Stimulated activated CD4-positive, alpha-beta T cell treated with anti-CD3 and anti-CD28 coated beads, Interleukin-1b, Interleukin-23, amount 100 ng/mL, for 1 hour (primary cell): ENCODE measurements at places on chromosomes 1 and 21.

GRCh38 chr21:43645136-43645891 is 14.0 kb downstream of the HSF2BP start:
- DNase-seq, result no peak

DNA sequence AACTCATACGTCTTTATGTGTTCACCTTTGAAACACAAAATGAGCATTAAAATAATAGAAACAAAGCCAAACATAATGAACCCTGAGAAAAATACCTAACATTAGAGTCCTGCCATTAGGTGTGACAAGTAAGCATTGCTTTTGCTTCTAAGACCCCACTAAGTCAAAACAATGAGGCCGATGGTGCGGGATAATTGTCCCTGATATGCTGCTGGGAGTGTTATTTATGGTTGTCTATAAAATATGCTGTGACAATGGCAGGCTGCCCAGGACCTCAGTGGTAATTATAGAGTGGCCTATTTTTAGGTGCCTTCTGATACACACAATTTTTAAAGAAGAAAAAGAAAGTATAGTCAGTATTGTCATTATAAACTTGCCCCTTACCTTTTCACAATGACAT is 1423.1 kb downstream of the AMY1C start:
- DNase-seq, result no peak

GRCh38 chr1:180425952-180426351 is 76.4 kb downstream of the ACBD6 start:
- DNase-seq, result no peak

DNA sequence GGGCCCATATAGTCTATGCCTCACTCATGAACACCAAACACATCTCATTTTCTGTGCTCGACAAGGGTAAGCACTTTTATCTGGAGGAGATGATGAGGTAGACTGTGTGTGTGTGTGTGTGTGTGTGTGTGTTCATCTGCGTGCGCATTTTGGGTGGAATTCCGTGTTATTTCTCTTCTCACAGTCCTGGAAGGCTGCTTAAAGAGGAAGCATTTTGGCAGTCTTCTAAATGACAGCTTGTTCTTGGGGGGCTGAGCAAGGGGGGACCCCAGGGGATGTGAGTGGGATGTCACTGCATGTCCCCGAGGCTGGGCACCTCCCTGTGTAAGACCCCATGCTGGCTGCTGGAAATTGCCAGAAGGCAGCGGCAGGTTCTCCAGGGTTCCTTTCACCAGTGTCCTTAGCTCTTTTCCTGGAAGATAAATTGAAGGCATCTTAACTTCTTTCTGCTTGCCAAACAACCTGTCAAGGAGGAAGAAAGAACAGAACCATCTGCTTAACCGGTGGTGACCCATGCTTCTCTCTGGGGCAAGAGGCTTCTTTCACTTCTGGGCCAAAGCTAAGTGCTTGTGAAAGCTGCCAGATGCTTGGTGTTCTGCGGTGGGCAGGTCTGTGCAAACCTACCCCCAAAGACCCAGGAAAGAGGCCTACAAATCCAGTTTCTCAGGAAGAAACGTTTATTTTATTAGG is 9.9 kb upstream of the RD3 start:
- DNase-seq, result no peak

GRCh38 chr1:97787231-97787630 is 133.6 kb downstream of the DPYD start:
- no peak for DNase-seq

- no peak for DNase-seq
These were observed 93.1 kb downstream of the FNBP1L start for GRCh38 chr1:93541045-93541444.

DNA sequence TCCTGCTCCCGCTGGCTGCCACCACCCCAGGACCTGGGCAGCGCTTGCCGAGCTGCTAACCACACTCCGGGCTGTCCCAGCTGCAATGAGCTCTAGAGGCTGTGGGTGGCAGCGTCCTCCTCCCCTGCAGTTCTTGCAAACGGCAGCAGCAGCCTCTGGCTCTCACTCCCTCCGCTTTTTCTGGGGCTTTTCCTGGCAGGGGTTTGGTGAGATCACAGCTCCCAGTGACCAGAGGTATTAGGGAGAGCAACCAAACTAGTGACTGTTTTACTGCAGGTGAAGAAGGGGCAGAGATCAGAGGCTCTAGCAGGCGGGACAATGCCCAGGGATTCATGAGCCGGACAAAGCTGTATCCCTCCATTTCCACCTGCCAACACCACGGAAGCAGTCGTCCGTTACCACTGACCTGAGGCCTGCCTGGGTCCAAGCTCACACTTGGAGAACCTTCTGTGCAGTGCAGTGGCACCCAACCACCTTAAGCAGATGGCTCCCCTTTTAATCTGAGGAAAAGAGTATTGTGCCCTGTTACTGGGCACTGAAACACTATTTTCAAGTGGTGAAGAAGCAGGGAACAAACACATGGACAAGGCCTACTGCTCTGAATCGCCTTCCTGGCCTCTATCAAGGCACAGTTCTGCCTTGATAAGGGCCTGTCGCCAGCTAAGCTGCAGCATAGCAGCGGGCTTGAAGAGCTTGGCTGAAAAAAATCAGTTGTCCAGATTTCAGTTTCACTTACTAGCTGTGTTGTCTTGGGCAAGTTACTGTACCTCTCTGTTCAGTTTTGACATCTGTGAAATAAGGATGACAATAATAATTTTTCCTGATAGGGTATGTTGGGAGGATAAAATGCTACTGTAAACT is at the start of gene F5:
Gene F5, minus strand, starts transcription at position 87 of the 861 bp plus-strand sequence. CDS start 95 bp downstream, outside the sequence.
- DNase-seq, result peak; percentile 54

DNA sequence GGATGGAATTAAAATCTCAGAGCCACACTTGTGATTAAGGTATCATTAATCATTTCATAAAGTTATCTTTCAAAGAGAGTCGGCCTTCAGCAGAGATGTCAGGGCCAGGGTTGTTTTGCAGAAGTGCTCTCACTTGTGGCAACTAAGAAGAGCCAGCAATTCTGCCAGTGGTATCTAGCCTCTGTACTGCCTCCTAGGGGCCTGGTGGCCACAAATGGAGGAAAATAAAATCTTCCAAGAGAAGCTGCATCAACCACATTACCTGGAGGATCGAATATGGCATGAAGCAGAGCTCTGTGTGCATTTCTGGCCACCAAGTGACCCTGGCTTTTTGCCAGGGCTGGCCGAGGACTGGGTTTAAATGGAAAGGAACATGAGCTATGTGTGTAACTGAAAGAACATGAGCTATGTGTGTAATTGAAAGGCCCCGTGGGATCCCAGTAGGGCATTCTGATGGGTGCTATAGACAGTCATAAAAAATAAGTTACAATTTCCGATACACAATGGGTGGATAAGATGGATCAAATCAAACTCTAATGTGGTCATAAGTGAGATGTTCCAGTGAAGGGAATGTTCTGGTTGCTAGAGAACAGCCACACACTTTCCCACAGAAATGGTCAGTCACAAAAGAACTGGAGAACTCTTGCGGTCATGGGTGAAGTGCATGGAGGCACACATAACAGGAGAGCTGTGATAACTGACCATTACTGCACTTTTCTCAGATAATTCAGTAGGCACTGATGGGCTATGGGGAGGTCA is 335.8 kb downstream of the CAMTA1 start:
- no peak for DNase-seq

DNA sequence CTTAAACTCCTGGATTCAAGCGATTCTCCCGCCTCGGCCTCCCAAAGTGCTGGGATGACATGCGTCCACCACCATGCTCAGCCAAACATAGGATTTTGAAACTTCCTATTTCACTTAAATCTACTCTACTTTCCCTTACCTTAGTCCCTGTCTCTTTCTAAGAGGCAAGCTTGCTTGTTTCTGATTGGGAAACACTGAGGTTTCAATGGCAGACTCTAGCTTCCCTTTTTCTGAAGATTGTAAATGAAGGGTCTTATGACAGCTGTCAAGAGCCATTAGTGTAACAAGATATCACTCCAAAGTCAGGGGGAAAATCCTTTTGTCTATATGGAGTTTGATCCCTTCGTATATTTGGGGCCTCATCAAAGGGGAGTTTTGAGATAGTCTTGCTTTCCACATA is 23.5 kb upstream of the LMO4 start:
- no peak for DNase-seq

DNA sequence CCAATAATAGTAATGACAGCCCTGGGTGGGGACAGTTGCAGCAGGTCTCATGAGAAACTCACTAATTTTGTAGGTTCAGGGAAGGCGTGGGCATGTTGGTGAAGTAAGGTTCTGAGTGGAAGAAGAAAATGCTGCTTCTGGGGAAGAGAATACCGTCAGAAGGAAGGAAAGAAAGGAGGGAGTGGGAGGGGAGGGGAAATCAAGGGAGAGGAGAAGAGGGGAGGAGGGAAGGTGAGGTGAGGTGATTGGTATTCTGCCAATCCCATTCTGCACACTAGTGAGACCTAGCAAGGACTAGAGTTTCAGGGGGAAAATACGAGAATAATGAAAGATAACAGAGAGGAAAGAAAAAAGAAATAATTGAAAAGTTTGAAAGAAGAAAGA is 32.4 kb upstream of the MGST3 start:
- no peak for DNase-seq

DNA sequence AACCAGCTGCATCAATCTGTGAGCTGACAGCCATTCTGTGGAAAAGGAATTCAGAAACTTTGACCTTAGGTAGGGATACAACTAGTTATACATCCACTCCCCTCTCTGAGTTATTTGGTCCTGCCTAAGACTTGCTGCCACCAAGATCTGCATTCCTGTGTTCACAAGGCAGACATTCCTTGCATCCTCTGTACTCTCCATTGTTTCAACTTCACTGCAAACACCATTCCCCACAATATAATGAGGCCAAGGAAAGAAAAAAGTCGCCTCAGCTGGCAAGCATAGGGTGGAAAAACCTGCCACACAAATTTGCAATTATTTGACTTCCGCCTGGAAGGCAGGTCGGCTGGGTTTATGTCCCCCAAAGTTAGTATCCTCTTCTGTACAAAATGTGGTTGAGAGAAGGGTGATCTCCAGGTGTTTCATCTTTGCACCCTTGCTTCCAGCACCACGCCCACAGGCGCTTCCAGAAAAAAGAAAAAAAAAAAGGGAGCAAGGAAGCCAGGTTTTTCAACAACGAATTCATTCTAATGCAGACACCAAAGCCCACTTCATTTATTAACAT is 676 bp upstream of the CTTNBP2NL start:
- no peak for DNase-seq

- no peak for DNase-seq
These were observed 14.1 kb downstream of the PDXK start for GRCh38 chr21:43733060-43733459.

DNA sequence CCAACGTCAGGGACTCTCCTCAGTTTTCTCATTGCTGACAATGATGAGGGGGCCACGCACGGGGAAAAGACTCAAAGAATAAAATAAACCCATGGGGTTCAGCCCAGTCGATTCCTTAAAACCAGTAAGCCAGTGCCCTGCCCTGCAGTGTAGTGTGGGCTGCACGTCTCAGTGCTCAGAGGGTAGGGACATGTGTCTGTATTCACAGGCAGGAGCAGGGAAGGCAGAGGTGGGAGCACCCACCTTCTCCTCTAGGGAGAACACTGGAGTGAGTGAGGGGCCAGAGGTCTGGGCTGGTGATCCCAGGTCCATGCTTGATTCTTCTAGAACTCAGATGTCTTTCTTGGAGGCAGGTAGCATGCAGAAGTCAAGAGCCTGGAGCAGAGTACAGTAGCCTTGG is 303.6 kb downstream of the MATN1 start:
- DNase-seq, result no peak

DNA sequence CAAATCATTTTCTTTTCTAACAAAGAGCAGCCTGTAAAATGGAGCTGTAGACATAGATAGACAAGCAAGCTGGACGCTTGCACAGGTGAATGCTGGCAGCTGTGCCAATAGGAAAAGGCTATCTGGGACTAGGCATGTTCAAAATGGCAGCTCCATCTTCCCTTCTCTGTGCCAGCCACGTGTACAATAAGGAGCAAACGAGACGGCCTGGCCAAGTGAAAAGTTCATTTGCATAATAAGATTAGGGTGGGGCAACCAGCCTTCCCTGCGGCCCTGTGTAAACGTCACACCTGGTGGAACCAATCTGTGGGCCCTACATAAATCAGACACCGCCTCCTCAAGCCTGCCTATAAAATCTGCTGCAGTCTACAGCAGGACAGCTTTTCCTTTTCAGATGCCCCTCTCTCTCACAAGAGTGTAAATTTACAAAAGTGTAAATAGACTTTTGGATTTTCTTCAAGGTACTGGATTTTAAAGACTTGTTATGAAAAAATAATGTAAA is 16.6 kb upstream of the EDEM3 start:
- no peak for DNase-seq

GRCh38 chr1:114318961-114319360 is 165.3 kb upstream of the SYT6 start:
- DNase-seq, result no peak

GRCh38 chr1:20147846-20148570 is 8.9 kb downstream of the PLA2G2F start:
- no peak for DNase-seq

DNA sequence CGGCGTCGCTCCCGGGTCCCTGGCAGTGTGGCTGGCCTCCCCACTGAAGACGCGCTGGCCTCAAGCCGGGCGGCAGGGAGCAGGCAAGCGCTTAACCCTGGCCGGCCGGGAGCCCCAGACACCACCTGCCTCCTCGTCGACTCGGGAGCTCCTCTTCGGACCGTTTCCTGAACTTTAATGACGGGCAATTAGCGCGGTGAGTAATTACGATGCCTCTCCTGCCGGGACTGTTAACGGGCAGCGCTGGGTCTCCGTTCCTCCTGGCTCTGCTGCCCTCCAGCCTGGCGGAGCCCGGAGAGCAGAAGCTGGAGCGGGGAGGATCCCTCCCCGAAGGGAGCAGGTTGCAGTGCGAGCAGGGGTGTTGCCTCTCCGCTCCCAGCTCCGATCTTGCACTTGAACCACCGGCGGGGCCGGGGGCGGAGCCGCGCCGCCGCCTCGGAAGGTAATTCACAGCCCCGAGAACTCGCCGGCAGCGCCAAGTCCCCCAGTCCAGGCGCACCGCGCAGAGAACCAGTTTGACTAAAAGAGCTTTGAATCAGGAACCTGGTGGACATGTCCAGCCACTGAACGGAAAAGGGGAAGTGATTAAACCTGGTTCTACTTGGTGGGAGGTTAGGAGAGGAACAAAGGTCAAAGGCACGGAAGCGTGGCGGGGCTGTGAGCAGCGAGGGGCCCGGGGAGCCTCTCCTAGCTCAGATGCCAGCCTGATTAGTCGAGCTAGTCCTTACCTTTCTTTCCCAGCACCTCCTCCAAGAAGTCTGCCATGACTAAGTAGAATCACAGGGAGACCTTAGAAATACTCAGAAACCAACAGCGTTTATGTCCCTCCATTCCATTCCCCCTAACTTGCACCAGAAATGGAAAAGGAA is 18.3 kb upstream of the PLEKHA6 start:
- DNase-seq, result no peak

DNA sequence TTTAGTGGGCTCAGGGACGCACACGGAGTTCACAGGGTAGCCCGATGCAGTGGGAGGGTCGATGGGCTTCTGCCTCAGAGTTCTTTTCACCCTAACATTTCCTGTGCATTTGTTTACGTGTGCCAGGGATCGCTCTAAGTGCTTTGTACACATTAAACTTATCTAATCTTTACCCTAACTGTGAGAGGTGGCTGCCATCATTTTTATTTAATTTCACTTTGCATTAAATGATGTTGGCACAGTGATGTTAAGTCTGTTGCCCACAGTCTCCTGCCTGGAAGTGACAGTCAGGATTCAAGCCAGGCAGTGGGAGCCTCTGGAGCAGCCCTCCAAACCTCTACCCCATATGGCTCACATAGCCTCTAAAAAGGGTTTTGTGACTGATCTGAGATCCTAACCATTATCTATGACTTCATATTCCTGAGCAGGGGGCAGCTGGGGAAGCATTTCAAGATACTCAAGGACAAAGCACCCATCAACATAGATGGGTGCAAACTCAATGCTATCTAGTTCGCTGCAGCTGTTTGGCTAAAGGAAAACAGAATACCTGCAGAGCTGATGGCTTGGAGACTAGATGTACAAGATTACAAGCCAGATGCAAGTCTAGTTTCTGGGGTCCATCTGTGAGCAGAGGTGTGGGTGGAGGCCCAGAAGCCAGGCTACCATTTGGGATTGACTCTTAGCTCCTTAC is 303.8 kb downstream of the DISC1 start:
- DNase-seq, result no peak
